ENCODE measurements at places on chromosomes 11 and 22.

DNA sequence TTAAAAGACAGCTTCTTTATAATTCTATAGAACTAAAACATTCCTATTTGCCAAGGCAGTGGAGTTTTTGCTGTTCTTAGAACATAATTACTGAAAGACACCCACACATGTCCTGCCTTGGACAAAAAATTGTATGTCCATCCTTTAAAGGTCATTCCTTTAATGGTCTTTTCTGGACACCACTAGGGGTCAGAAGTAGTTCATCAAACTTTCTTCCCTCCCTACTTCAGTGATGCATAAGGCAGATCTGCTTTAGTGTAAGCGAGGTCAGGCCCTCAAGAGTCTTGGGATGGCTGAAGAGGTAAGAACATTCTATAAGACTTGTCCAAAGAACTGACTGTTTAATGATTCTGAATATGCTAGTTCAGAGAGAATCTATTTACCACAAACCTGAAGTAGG is 4.3 kb upstream of the OR51V1 start:
- DNase-seq: no peak

GRCh38 chr11:8289492-8289918 is 25.8 kb upstream of the LMO1 start:
- no peak for DNase-seq

- DNase-seq: no peak
These were observed 57.7 kb upstream of the ISX start for GRCh38 chr22:35008213-35008612.

- no peak for DNase-seq
These were observed 999.0 kb downstream of the BRD1 start for GRCh38 chr22:48828688-48829087.

GRCh38 chr11:6315811-6316425 is 4.4 kb downstream of the CAVIN3 start:
- DNase-seq: no peak

- DNase-seq: no peak
These were observed 68.1 kb downstream of the ALX4 start for GRCh38 chr11:44241851-44242250.

GRCh38 chr11:48384670-48385069 is 18.4 kb upstream of the OR4C5 start:
- no peak for DNase-seq

GRCh38 chr11:13761716-13762115 is 93.2 kb downstream of the FAR1 start:
- DNase-seq: no peak

- no peak for DNase-seq
These were observed 33.2 kb downstream of the ANKK1 start for GRCh38 chr11:113420808-113421207.

DNA sequence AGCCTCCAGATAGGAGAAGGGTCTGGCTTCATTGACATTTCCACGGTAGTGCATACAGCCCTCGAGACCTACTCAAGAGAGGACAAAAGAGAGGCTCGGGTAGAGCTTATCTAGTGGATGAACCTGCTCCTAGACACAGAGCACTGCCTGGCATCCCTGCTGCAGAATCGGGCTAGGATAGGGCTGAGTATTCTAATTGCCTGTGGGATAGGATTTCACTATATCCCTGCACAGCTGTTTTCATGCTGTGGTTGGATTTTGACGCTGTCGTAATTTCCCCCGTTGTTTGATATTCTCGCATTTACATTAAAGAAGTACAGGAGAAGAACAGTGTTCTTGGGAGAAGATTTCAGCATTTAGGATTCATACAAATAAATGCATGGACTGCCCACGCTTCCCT is 107.8 kb downstream of the KIRREL3 start:
- no peak for DNase-seq

- DNase-seq: no peak
These were observed 64.7 kb downstream of the UVRAG start for GRCh38 chr11:75879737-75880136.

DNA sequence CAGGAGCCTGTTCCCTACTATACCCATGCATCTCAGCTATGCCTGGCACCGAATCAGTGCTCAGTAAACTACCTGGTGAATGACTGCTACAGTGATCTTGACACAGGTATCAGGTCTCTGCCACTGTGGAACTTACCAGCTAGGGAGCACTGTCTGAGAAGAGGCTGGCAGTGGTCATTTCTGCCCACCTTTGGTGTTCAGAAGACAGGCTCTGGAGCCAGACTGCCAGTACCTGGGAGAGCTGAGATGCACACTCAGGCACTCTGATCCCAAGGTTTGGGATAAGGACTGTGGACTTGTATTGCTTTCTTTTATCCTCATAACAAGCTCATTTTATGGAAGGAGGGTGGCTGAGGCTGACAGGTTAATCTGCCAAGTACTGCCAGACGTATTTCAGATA is 52.7 kb downstream of the SYN3 start:
- no peak for DNase-seq

- no peak for DNase-seq
These were observed 10.9 kb downstream of the FAM76B start for GRCh38 chr11:95778699-95779098.

DNA sequence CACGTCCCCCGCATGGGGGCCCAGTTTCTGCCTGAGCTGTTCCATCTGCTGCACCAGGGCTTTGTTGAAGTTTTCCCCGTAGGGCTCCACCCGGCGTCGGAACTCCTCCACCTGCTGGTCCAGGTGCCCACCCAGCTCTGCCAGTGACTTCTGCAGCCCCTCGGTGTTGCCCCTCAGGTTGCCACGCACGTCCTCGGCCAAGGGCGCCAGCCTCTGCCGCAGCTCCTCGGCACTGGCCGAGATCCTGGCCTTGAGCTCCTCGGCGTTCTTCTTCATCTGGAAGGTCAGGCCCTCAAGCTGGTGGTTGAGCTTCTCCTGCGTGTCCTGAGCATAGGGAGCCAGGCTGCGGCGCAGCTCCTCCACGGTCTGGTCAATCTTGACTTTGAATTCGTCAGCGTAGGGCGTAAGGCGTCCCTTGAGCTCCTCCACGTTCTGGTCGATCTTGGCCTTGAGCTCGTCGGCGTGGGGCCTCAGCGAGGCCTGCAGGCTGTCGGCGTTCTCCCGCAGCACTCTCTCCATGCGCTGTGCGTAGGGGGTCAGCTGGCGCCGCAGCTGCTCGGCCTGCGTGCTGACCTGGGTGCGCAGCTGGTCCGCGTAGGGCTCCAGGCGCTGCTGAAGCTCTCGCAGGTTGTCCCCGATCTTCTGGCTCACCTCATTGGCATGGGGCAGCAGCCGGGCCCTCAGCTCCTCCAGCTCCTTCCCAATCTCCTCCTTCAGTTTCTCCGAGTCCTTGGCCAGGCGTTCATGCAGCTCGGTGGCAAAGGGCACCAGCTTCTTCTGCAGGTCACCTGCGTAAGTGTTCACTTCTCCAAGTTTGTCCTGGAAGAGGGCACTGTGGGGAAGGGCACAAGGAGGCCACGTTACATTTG is 1.8 kb downstream of the APOA4 start:
- DNase-seq: no peak

DNA sequence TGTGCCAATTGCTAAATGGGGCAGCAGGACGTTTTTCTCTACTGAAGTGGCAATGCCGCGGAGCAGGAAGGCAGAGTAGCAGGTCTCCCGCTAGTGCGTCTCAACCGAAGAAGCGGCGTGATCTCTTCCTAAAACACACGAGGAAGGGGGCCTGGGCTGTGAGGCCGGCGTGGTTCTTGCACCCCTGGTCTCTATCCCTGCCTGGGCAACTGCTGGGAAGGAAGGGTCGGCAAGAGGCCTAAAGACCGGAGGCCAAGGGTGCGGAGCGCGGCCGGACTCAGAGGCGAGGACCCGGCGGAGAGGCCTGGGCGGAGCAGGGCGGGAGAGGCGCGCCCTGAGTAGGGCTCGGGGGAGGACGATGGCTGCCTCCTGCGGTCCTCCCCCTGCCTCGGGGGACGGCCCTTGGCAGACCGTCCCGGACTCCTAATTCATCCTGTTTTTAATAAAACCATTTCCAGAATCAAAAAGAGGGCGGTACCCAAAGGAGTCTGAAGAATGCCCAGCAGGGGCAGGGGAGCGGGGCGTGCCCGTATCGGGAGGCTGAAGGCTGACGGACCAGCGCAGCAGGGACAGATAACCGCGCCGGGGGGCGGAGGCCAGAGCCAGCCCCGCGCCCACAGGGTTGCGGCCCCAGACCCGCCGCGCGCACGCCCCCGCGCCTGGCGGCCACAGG is 572 bp upstream of the APLP2 start:
- DNase-seq: no peak

DNA sequence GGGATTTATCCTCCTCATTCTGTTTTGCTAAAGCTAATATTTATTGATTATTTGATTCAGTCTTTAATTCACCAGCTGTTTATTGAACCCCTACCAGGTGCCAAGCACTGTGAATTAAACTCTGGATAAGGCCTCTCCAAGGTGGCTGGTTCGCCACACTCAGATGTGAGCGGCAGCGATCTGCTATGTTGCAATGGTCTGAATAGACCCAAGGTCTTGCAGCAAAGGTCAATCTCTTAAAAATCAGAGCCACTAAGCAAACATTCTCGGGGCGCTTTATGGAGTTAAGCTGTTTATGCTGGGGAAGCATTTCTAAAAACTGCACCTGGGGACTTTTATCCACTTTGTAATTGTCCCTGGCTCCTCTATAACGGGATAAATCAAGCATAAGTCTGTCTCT is 10.5 kb upstream of the TSPAN18 start:
- DNase-seq: no peak

DNA sequence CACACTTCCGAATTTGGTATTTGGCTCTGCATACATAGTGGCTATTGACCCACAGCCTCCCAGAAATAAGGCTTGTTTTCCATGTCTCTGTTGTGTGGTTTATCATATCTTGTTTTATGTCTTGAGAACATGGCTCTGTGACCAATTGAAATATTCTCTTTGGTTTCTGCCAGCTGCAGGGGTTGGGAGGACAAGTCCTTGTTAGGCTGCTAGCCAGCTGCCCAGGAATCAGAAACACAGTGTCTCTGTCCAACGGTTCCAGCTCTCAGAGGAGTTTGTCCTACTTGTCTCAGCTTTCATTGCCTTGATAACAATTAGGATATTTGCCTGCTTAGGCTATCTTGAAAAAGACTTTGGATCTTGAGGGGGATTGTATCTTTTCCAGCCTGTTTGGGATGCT is 6.0 kb upstream of the SLC7A4 start:
- DNase-seq: no peak

- DNase-seq: no peak
These were observed 97.3 kb downstream of the CTTN start for GRCh38 chr11:70495351-70496310.

DNA sequence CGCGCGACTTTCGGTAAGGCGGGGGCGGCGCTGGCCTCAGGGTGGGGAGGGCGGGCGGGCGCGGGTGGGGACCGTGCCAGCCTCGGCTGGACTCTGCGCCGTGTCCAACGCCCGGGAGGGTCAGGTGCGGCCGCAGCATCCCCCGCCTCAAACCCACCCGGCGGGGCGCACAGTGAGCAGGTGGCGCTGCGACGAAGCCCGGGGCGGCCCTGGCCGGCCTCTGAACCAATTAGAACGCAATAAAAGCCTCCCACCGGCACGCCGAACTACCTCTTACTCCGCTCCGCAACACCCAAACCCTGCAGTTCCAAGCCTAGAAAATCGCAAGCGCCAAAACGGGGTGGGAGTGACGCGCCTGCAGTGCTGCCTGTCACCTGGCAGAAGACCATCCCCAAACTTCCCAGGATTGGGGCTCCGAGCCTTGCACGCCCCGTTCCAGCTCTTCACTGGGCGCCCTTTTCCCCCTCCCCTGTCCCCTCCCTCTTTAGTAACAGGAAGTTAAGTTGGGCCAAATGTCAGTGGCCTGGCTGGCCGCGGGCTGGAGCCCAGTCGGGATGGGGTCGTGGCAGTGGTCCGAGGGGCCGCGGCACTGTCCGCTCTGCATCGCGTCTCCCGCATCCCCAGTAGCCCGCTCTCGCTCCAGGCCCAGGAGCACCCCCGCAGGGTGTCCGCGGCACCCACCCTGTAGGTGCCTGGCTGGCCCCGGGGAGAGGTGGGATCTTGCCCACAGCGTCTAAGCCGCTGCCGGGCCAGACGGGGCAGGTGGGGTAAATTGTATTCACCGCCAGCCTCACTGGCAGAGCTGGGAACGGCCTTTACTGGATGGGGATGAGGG is 541 bp downstream of the MICAL2 start:
- DNase-seq: no peak

- DNase-seq: no peak
These were observed 26.7 kb downstream of the TCF20 start for GRCh38 chr22:42243802-42244060.

GRCh38 chr11:117287668-117288067 is 3.5 kb upstream of the BACE1-AS start:
- DNase-seq: no peak

DNA sequence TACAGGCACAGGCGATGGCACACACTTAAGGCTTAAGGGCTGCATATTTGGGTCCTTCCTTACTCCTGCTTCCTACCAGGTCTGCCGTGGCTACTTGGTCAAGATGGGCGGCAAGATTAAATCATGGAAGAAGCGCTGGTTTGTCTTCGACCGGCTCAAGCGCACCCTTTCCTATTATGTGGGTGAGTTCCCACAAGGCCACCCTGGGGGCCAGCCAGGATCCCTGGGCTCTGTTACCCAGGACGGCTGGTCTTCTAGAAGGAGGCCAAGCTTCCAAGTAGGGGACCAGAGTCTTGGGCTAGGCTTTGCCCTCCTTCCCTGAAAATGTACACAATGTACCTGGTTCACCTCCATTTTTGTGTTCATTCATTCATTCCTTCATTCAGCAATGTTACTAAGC is 29.1 kb downstream of the TREH start:
- DNase-seq: no peak

DNA sequence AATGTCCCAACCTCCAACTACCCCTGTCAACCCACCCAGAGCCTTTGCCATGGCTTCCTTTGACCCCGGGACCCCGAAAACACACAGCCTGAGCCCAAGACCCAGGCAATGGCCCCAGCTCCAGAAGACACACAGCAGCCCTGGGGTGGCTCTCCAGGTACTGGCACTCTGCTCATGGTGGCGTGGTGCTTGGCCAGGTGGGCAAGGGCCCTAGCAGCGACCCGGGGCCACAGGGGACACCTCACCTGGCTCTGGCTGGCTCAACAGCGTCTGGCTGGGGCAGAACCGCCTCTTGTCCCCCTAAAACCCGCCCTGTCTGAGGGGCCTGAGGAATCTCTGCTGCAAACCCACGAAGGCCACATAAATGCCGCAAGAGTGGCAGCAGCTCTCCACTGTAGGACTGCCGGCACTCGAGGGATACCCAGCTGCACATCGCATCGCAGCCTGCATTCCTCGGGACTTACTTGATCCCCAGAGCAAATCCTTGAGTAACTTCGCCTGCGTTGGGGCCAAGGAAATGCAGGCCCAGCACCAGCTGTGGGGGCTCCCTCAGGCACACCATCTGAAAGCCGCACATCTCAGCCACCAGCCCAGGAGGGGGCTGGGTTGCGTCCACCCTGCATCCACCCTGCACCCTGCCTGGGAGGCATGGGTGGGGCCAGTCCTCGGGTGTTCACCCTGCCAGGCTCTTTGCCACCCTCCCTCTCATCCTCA is 23.1 kb upstream of the GNB1L start:
- no peak for DNase-seq

- DNase-seq: no peak
These were observed 29.8 kb downstream of the MTMR3 start for GRCh38 chr22:29912605-29913398.

GRCh38 chr22:48091656-48092223 is 1329.3 kb downstream of the TBC1D22A start:
- DNase-seq: no peak

GRCh38 chr22:36900225-36900624 is 13.2 kb upstream of the CSF2RB start:
- no peak for DNase-seq

Data from cortex of kidney (tissue), 1 donor.